COLO829 (cell line): ENCODE measurements at places on chromosomes 13 and 19.

GRCh38 chr19:6797646-6798045 lies 25.1 kb downstream of the VAV1 start:
- no peak for DNase-seq

DNA sequence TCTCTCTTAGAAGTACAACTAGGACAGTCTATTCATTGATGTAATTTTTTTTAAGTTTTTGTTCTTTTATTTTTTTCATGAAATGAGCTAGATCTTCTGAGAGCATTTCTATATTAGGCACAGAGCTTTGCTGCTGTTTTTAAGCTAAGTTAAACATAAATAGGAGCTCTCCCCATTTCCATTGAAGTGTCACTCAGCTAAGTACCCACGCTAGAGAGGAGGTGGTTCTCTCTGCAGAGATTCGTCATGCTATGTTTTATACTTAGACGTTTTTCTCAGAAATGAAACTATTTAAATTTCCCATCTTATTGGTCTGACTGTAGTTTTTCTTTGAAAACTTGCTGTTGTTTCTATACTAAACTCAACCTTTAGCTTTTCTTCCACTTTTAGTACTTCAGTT lies 271.5 kb downstream of the PCDH9 start:
- DNase-seq: peak; percentile 3

DNA sequence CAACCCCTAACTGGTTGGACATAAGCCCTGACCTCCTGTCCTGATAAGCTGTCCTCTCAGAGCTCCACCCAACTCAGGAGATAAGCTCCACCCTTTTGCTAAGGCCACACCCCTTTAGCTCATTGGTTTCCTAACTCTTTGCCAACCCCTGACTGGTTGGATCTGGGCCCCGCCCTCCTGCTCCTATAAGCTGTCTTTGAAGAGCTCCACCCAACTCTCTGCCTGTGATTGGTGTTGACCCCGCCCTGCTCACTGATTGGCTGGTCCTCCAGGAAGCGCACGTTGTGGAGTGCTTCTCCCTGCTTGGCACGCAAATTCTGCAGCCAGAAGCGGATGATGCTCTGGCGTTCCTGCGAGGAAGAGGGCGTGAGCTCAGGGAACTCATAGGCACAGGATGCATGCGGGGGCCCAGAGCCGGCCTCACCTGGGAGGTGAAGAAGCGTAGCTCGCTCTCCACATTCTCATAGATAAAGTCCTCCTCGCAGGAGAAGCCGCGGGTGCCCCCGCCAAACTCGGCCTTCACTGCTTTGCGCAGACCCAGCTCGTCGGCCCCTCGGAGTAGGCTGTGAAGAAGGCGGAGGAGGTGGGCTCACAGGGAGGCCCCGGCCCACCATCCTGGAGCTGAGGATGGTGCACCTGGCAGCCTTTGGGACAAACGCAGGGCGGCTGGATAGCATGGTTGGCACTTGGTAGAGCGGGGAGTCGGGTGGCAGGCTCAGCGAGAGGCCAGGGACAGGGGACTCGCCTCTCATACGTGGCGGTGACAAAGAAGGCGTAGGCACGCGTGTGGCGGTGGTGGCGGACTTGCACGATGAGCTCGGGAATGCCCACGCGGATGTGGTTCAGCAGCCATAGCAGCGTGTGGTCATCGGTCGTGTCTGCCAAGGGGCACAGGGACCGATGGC lies 1.7 kb downstream of the ANO8 start:
- peak; percentile 55 for DNase-seq

GRCh38 chr13:114067886-114068651 lies 64.4 kb downstream of the RASA3 start:
- DNase-seq: no peak

DNA sequence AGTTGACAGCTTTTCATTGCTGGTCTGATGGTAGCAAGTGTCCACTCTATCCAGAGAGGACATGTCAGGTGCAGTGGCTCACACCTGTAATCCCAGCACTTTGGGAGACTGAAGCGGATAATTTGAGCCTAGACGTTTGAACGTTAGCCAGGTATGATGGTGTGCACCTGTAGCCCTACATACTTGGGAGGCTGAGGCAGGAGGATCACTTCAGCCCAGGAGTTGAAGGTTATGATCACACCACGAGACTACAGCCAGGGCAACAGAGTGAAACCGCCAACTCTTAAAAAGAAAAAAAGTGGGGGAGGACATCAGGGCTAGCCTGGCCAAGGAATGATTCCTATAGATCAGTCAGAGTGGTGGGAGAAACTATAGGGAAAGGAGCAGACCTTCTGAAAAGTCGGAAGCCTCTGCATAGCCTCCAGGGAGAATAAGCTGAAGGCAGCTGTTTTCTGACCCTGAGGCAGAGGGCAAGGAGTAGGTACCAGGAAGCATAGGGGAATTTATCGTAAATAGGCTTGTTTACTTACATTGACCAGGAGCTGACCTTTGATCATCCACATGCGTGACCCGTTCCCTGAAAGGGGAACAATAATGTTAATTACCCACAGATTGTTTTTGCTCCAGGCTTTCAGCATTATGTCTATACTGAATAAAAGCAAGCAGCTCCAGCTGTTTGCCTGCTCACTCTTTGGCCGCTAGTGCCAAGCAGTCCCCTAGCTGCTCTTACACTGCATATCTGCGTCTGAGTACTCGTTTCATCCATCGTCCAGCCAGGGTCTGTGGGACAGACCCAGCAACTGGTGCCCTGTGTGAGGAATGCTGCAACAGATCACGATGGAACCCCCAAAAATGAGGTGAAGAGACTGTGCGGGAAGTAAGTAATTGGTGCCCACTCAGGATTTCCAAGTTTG lies 161.6 kb downstream of the RNF17 start:
- no peak for DNase-seq

DNA sequence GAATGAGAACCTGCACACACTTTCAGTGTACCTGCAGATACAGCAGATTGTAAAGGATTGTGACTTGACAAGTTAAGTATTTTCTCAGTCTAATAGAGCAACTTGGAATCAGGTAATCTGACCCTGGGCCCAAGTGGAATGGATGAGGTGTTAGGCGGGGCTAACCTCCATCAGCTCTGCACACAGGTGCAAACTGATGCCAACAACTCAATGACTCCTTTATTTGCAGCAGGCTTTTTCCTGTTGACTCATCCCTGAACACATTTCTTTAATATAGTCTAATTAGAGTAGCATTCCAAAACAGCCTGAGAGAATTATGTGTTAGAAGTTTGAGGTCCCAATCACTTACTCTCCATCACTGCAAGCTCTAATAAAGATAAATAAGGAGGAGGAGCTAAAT lies 48.8 kb downstream of the TPT1 start:
- no peak for DNase-seq

- DNase-seq: no peak
These were observed 12.6 kb upstream of the GARRE1 start for GRCh38 chr19:34241513-34242337.

DNA sequence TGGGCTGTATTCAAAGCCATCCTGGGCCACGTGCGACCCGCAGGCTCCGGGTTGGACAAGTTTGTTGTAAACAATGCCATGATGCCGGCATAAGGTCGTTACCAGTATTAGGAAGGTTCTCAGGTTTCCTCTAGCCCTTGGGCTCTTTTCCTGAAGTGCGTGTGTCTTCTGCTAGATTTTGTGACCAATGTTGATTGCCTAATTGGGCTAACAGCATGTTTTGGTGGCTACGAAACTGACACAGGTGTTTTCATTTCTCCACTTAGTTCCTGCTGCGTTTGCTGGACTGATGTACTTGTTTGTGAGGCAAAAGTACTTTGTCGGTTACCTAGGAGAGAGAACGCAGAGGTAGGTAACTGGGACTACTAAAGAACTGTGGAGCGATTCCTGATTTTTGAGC lies 20.3 kb downstream of the ALOX5AP start:
- DNase-seq: no peak

GRCh38 chr13:28705461-28706083 lies 13.2 kb downstream of the SLC46A3 start:
- DNase-seq: no peak

GRCh38 chr13:78978381-78978998 lies 319.5 kb upstream of the OBI1 start:
- DNase-seq: peak; percentile 68

DNA sequence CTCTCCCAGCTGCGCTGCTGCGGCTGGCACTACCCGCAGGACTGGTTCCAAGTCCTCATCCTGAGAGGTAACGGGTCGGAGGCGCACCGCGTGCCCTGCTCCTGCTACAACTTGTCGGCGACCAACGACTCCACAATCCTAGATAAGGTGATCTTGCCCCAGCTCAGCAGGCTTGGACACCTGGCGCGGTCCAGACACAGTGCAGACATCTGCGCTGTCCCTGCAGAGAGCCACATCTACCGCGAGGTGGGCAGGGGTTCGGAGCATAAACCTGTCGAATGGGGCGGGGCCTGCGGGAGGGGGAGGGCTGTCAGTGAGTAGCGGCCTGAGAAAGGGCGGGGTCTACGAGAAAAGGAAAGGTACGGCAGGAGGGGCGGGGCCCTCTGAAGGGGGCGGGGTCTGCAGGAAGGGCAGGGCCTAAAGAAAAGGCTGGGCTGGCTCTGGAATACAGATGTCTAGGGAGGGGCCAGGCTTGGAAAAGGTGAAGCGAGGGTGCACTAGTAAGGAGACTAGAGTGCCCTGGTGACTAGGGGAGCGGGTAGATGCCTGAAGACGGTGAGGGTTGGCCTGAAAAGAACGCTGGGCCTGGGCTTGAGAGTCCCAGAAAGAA lies 3.6 kb downstream of the CD37 start:
- DNase-seq: peak; percentile 60

DNA sequence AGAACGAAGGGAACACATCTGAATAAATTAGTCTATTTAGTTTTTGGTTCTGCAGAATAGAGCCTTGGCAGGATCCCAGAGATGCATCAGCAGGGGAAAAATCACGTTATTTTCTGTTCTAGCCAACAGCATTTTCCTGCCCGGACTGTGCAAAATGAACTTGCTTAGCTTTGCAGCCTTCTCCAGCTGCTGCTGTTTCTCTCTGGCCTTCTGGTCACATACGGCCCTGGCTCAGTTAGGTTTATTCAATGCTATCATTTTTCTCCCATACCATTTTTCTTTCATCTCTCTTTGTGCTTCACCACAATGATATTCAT lies 110.4 kb upstream of the KL start:
- no peak for DNase-seq

GRCh38 chr13:76887076-76887563 lies 915 bp upstream of the KCTD12 start:
- no peak for DNase-seq

- no peak for DNase-seq
These were observed 17.8 kb upstream of the EMC10 start for GRCh38 chr19:50458396-50459066.

- no peak for DNase-seq
These were observed 231.7 kb downstream of the MZT1 start for GRCh38 chr13:72495681-72496080.

- no peak for DNase-seq
These were observed 13.6 kb downstream of the ZNF490 start for GRCh38 chr19:12596927-12597548.

GRCh38 chr13:104085611-104086010 lies 1019.4 kb upstream of the SLC10A2 start:
- no peak for DNase-seq

DNA sequence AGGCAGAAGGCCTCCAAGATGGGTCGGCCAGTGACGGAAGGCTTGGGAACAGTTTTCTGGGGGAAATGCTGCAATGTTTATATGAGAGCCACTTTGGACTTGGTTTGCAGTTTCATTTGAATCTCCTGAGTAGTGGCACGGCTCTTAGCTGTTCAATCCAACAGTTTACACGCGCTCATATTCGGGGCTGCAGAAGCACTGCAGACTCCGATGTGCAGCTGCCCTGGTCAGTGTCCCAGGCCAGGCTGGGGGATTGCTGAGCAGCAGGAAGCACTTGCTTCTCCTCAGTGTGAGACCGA lies 31.7 kb downstream of the CEBPG start:
- DNase-seq: no peak

DNA sequence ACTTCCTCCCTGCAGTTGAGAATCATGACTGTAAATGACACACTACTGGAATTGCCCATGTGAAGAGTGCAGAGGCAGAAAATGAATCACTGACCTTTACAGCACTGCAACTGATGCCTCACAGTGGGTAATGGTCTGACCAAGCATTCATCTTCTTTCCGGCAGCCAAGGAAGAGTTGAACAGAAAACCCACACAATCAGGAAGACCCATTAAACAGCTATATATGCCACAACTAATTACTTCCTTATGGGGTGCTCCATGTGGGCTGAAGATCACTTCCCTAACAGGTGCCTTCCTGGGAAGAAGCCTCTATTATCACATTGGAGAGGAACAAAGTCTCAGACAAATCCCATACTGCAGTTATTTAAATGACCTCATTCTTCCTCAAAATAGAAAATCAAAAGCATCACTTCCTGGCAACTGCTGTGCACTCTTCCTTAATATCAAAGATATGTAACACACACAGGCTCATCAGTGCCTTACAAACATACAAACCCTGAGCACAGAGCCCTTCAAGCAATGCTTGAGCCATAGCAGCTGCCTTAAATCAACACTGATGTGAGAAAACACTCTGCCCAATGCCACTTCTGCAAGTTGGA lies 45.8 kb downstream of the RUBCNL start:
- DNase-seq: no peak

- peak; percentile 53 for DNase-seq
These were observed 19.2 kb upstream of the UQCR11 start for GRCh38 chr19:1624458-1624857.

DNA sequence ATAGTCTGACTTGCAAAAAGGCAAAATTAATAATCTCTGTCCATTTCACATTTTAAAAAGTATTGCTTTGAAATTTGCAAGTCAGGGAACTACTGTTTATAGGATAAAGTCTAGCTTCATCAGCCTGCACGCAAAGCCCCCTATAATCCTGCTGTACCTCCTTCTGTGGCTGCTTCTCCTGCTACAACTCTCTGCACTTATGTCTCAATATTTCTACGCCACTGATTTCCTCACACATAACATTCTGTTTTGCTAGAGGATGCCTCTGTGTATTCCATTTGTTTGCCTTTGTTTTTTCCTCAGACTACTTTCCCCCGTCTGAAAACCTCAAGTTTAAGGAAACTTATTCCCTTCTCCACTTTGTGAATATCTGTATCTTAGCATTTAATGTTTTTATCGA lies 389.9 kb downstream of the RFC3 start:
- DNase-seq: no peak

- DNase-seq: no peak
These were observed 57.1 kb downstream of the GADD45B start for GRCh38 chr19:2533072-2533425.

DNA sequence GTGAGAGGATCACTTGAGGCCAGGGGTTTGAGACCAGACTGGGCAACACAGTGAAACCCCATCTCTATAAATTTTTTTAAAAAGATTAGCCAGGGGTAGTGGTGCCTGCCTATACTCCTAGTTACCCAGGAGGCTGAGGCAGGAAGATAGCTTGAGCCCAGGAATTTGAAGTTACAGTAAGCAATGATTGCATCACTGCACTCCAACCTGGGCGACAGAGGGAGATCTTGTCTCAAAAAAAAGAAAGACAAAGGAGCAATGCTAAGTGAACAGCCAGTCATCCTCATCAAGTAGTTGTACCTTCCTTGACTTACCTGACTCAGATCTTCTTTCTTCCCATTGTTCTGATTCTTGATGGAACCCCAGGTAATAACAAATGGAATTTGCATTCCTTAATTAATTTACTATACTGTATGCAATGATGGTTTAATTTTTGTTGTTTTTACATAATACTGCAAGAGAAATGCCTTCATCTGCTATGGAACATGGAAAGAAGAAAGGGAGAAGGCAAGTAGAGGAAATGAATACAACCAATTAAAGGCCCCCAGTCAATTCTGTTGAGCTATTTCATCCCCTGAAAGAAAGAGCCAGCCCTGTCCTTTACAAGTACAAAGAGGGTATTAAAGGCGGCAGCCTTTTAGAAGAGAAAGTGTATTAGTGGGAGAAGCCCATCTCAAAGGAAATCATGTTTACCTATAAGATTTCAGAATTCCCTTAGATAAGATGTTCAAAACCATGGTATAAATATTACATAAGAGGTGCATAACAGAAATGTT lies 316.7 kb downstream of the DIAPH3 start:
- no peak for DNase-seq
